ENCODE measurements at places on chromosomes 16 and 17.

- DNase-seq, result no peak
Observed at GRCh38 chr16:13733561-13733960, 186.4 kb upstream of the ERCC4 start.

DNA sequence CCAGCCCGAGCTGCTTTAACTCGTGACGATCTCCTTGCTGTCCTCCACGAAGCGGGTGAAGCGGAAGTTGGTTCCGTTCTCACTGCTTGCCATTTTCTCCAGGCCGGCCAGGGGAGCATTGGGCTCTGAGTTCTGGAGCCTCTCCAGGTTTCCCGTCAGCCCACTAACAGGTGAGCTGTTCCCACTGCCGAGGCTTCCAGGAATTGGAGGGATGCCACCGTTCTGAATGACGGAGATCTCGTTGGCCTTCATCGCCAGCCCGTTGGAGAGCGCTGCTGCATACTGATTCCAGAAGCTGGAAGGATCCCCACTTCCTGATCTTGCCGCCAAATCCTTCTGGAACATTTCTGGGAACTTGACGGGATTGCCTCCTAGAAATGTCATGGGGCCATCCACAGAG is 14.0 kb downstream of the SALL1 start:
- no peak for DNase-seq

GRCh38 chr17:39270923-39271322 is 45.2 kb upstream of the STAC2 start:
- peak; percentile 23 for DNase-seq

GRCh38 chr16:801584-802363 is 1.2 kb upstream of the GNG13 start:
- no peak for DNase-seq

GRCh38 chr17:29573558-29573869 is 5.0 kb downstream of the TP53I13 start:
- DNase-seq, result no peak
